Calu3 (cell line): ENCODE measurements at places on chromosomes 16 and 17.

- DNase-seq = no peak
These were observed 38.4 kb downstream of the ADCY7 start for GRCh38 chr16:50304467-50305440.

DNA sequence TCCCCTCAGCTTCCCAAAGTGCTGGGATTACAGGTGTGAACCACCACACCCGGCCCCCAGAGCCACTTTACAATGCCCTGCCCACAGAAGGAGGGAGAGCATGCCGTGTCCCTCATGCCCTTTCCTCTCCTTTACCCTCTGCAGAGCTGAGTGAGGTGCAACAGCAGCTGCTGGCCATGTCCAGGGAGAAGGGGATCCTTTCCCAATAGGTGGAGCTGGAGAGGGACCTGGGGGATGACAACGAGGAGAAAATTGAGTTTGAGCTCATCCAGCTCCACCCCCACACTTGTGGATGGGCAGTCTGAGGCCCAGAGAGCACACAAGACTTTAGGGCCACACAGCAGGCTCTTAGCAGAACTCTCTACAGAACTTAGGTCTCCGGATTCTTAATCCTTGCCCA lies 7.9 kb upstream of the GSDMA start:
- DNase-seq = peak; percentile 94

GRCh38 chr16:66616169-66616568 lies 11.7 kb downstream of the CMTM3 start:
- no peak for DNase-seq

DNA sequence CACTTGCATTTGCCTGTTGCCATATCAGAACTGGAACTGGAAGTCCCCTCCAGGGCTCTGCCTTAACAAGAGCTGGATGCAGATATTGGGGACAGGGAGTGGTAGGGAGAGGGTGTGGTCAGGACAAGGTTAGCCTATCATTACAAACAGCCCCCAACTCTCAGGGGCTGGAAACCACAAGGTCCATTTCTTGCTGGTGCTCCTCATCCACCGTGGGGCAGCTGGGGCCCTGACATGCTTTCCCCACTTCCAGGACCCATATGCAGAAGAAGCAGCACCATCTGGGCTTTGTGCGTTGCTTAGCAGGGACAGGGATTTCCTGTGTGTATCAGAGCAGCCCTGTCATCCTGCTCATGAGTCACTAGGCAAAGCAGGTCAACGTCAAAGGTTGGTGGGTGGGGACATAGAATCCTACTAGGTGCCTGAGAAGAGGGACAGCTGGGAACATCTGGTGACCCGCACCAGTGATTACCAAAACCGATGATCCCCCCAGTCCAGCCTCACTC lies 26.9 kb downstream of the RGS9 start:
- DNase-seq = peak; percentile 8

DNA sequence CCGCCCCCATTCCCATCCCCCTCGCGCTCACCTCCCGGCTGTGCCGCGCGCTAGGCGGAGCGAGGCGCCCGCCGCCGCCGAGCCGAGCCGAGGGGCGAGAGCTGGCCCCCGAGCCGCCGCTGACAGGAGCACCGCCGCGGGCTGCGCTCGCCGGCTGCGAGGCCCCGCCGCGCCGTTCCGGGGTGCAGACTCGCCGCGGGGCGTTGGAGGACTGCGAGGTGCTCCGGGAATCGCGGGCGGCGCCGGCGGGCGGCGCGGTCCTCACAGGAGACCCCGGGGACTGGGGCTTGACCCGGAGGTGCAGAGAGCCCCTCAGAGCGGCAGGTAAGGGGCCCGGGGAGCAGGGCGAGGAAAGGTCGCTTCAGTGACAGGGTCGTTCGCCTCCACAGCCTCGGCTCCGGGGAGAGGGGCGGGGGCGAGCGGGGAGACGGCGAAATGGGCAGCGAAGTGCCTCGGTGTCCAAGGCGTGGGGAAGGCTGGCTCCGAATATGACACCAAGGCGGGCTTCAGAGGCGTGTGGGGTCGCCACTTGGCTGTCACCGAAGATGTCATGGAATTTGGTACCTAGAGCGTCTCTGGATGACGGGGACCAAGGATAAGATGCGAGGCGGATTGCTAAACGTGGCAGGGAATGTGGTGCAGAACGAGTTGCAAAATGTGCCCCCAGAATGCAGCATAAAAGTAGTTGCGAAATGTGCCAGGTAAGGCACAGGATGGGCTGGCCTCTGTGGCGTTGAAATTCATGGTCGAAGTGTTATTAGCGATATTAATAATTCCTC lies 580 bp downstream of the TANC2 start:
- DNase-seq = peak; percentile 11

GRCh38 chr17:50560931-50561745 lies 623 bp downstream of the CACNA1G start:
- no peak for DNase-seq

DNA sequence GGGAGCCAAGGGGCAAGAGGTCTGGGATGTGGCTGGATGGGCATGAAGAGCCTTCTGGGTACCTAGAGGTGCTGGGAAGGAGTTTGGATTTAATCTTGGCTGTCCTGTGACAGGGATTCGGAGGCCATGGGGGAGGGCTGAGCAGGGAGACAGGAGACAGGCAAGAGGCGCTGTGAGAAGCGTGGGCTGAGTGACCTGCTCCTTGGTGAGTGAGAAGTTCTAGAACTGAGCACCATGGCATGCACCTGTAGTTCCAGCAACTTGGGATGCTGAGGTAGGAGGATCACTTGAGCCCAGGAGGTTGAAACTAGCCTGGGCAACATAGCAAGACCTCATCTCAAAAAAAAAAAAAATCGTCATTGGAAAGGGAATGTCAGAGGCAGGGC lies 78.3 kb upstream of the PLCG2 start:
- no peak for DNase-seq

GRCh38 chr17:78255029-78255656 lies 23.7 kb downstream of the TMEM235 start:
- no peak for DNase-seq

DNA sequence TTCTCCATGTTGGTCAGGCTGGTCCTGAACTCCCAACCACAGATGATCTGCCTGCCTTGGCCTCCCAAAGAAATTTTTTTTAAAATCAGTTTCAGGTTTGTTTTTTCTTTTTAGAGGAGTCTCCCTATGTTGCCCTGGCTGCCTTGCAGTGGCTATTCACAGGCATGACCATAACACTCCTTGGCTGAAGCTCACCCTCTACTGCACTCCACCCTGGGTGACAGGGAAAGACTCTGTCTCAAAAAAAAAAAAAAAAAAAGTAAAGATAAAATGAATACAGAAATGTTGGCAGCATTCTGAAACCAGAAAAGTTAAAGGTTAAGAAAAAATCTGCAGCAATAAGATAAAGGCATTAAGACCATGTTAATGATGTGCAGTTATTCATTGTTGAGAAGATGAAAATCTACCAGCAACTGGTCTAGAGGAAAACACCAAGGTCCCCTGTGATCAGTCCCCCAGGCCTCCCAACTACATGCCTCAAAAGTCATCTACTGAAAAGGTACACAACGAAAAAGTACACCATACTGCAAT lies 15.1 kb downstream of the YWHAE start:
- DNase-seq = no peak

DNA sequence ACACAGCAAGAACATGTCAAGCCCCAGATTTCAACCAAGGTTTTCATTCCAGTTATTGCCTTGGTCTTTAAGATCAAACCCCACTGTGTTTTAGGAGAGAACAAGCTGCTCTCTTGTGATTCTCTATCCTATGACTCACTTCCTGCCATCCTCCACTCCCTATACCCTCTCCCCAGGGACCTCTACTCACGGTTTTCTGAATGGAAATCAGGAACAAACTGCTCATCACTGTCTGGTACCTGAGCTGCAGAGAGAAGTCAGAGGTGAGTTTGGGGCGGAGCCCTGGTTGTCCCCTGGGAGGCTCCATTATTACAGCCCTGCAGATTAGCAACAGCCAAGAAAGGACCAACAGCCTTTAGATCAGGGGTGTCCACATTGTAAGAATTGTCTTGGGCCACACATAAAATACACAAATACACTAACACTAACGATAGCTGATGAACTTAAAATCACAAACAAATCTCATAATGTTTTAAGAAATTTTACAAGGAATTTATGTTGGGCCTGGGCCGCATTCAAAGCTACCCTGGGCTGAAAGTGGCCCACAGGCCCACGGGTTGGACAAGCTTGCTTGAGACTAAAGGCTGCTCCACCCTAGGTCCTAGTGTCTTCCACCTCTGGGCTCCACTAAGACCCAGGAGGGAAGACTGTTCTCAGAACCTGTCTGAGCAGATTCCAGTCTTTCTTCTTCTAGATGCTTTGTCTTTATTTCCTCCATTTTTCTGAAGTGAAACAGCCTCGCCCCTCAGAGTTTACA lies 9.7 kb downstream of the ETV4 start:
- no peak for DNase-seq

DNA sequence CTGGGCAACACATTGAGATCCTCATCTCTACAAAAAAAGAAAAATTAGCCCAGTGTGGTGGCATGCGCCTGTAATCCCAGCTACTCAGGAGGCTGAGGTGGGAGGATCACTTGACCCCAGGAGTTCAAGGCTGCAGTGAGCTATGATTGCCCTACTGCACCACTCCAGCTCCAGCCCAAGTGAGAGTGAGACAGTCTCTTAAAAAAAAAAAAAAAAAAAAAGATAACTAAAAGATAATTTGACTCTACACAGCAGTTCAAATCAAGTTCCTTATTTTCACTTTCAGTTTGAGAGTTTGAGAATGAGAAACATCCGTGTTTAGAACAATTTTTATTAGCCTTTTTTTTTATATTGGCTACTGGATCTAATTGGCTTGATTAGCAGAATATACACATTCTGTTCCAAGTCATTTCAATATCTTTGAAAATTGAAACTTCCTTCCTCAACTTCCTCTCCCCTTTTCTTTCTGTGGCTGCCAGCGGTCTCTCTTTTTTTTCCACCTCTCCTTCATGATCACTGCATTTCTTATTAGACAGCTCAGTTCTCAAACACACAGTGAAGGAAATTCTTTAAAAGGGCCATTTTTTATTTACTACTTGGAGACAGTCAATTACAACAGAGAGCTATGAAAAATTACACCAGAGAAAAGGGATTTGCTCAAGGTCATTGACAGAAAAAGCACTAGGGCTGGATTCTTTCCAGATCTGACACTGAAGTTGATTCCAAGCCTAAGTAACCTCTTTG lies 4.5 kb upstream of the ACSF2 start:
- no peak for DNase-seq

- no peak for DNase-seq
These were observed 1.8 kb downstream of the KIFC3 start for GRCh38 chr16:57800200-57801097.

DNA sequence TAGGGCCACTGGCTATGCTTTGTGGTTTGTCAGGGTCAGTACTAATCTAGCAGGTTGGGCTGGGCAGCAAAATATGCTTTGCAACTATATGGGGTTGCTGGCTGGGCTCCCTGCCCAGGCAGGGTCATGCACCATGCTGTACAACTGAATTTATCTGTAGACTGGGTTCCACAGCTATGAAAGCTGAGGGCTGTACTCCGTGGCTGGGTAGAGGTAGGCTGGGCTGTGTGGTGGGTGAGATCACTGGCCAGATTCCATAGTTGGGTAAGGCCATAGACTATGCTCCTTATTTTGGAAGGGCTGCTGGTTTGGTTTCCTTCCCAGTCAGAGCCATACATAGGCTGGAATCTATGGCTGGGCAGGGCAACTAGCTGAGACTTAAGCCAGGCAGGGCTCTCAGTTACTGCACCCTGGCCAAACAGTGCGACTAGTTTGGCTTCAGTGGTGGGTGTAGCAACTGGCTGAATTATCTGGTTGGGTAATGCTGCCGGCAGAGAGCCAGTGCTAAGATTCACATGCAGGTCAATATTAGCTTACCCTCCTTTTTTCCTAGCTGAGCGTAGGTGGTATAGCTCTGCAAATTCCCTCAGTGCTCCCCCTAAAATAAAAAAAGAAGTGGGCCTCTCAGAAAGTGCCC lies 769.1 kb upstream of the CDH8 start:
- DNase-seq = no peak

GRCh38 chr16:76309639-76310335 lies 32.6 kb downstream of the CNTNAP4 start:
- no peak for DNase-seq

DNA sequence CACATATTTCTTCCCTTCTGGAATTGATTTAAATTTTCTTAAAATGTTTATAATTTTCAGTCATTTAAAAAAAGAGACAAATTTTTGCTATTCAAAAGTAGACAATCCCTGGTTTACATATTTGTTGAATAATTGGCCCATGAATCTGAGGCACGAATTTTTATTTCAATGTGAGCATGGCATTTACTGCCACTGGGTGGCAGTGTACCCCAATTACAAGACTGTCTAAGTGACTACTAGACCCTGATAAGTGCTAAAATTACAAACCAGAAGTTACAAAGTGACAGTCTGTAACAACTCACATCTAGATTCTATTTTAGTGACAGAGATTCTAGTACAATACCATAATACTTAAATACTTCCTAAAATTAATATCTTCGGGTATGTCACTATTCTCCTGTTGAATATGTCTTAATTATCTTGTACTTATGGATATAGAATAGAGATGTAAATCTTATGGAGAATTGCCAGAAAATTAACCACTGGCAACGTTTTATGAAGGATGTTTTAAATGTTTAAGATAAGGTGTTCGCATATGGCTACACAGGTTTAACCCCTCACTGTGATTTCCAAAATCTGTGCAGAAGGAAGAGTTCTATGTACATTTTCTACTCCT lies 235.8 kb downstream of the MAP2K4 start:
- DNase-seq = peak; percentile 40

DNA sequence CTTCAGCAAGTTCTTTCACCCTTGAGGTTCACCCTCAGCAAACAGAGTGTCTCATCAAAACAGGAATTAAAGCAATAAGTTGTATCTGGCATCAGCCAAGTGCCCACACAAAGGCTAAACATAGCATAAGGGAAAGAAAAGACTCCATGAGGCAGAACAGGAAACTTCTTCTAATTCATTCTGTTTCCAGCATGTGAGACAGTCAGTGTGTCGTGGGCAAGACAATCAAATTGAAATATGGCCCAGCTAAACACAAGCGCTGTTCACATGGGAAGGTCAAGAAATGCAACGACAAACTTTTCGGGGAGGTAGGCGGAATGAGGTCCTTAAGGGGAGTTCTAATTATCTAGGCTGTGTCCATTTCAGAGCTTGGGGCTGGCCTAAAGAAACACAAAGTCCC lies 393.4 kb downstream of the HAPSTR1 start:
- DNase-seq = no peak

GRCh38 chr17:76994237-76994637 lies 126.0 kb downstream of the MGAT5B start:
- DNase-seq = no peak

GRCh38 chr16:50878966-50879615 lies 137.2 kb downstream of the CYLD start:
- no peak for DNase-seq

GRCh38 chr16:69712914-69713581 lies 13.3 kb downstream of the NQO1 start:
- no peak for DNase-seq

- no peak for DNase-seq
These were observed 46.5 kb downstream of the STX8 start for GRCh38 chr17:9529033-9529700.
